Upper lobe of right lung (tissue), 1 donor: ENCODE measurements at places on chromosomes 3 and 15. TPM values are rescaled to one million over a fixed set of nuclear protein-coding genes. Genes with fewer than 3 reads are reported as not detected.

DNA sequence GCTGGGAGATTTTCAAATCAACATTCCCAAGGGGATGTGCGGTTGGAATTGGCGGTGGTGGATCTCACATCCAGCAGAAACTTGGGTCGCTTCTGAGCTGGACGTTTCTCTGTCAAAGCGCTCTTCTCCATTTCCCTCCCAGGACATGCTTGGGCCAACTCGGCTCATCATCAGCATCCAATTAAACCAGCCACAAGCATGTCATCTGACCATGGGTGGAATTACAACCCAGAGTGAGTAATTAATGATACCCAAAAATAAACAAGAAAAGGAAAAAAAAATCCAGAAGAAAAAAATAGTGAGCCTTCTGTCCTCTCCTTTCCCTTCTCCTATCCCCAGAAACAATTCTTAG, 111.2 kb downstream of the XXYLT1 start:
- H3K36me3 ChIP-seq: no peaks in the 10 kb centered on the region
- H3K4me1 ChIP-seq: peaks cover 52% of the 10 kb centered on the region
- H3K27me3 ChIP-seq: no peaks in the 10 kb centered on the region
- H3K4me3 ChIP-seq: no peak overlapping the region
- peak overlapping the region; percentile 78 for H3K27ac ChIP-seq

- H3K4me1 ChIP-seq: no peaks in the 10 kb centered on the region
- peaks cover 34% of the 10 kb centered on the region for H3K36me3 ChIP-seq
- H3K27ac ChIP-seq: no peak overlapping the region
- H3K4me3 ChIP-seq: no peak overlapping the region
- H3K27me3 ChIP-seq: no peaks in the 10 kb centered on the region
Observed at GRCh38 chr3:197125636-197126035, 96.0 kb upstream of the MELTF start.

DNA sequence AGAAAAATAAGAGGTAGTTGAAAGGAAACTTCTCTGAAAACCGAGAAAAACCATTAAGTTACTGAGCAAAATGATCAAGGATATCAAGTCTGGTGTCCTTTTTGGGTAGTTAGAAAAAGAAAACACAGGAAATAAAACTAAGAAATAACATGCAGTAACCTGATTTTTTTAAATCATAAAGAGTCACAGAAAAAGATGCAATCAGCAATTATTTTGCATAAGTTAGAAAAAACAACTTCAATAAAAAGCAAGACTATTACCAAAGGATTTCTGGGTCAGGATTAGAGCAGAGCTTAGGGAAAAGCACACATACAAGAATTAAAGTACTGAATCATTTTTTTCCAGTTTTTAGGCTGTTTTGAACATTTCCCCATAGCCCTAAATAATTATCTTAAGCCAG, 28.5 kb upstream of the ANO10 start:
- H3K4me1 ChIP-seq: no peaks in the 10 kb centered on the region
- no peak overlapping the region for H3K27ac ChIP-seq
- H3K4me3 ChIP-seq: no peak overlapping the region
- no peaks in the 10 kb centered on the region for H3K36me3 ChIP-seq
- no peak for DNase-seq
- H3K27me3 ChIP-seq: no peaks in the 10 kb centered on the region

DNA sequence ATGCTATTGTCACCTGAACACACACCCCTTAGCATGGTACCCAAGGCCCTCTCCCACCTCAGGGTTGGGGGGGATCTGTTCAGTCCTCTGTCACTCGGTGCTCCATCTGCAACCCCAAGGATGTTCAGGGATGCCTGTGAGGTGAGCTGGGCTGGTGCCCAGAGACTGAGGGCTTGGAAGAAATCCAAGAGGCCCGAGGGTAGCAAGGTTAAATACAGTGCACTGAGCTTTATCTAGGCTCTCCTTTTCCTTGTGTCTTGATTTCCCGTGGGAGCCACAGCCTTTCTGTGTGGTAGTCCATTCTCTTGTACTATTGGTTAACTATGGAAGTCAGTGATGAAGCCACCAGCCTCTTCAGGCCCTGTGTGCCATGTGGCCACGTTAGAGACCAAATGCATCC, 18.7 kb upstream of the WNT5A start:
- no peaks in the 10 kb centered on the region for H3K4me1 ChIP-seq
- no peaks in the 10 kb centered on the region for H3K27me3 ChIP-seq
- H3K36me3 ChIP-seq: no peaks in the 10 kb centered on the region
- DNase-seq: no peak
- no peak overlapping the region for H3K27ac ChIP-seq

GRCh38 chr15:71391421-71392088, 276.3 kb downstream of the THSD4 start:
- no peaks in the 10 kb centered on the region for H3K36me3 ChIP-seq
- H3K27ac ChIP-seq: no peak overlapping the region
- no peaks in the 10 kb centered on the region for H3K27me3 ChIP-seq
- peaks cover 20% of the 10 kb centered on the region for H3K4me1 ChIP-seq

DNA sequence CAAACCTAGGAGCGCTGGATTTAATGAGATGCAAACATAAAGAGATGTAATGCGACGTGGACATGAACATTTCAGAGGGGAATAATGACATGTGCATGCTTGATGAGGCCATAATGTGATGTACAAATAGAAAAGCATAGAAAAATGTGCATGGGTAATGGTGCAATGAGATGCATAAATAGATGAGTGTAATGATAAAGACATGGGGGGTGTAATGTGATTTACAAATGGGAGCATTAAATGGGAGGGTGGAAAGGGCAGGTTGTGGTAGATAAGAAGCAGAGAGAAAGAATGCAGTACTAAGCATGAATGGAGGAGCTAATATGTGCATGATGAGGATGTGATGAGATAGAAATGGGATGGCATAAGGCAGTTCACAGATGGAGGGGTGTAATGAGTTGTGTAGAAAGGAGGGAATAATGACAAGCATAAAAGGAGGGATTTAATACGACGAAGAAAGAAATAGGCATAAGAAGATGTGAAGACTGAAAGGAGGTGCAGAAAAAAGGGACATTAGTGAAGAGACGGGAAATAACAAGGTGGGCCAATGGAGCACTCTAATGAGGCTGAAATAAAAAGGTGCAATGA, 137.5 kb upstream of the CCNL1 start:
- DNase-seq: no peak
- no peak overlapping the region for H3K27ac ChIP-seq
- no peaks in the 10 kb centered on the region for H3K36me3 ChIP-seq
- no peaks in the 10 kb centered on the region for H3K27me3 ChIP-seq

- H3K4me3 ChIP-seq: no peak overlapping the region
- DNase-seq: no peak
- H3K36me3 ChIP-seq: no peaks in the 10 kb centered on the region
- H3K4me1 ChIP-seq: peaks cover 22% of the 10 kb centered on the region
- H3K27ac ChIP-seq: peak overlapping the region; percentile 33
- no peaks in the 10 kb centered on the region for H3K27me3 ChIP-seq
Observed at GRCh38 chr3:16055606-16056211, 118.8 kb upstream of the GALNT15 start.

DNA sequence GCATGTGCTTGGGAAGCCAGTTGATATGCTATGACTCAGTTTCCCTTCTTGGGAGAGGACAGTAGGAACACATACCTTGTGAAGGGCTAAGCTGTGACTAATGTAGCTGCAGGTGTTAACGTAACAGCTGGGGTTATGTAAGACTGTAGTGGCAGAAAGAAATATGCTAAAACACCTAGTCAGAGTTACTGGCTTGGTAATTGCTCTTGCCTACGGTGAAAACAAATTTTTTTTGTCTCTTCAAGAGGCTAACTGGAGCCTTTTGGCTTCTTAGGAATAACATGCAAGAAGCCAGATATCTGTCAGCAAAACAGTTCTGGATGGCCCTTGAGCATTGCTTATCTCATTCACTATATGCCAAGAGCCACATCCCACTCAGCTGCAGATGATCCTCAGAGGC, 1.4 kb downstream of the MAPKBP1 start:
- peak overlapping the region; percentile 64 for H3K4me3 ChIP-seq
- no peak overlapping the region for H3K27ac ChIP-seq
- no peaks in the 10 kb centered on the region for H3K27me3 ChIP-seq
- peaks cover 41% of the 10 kb centered on the region for H3K4me1 ChIP-seq
- DNase-seq: no peak

DNA sequence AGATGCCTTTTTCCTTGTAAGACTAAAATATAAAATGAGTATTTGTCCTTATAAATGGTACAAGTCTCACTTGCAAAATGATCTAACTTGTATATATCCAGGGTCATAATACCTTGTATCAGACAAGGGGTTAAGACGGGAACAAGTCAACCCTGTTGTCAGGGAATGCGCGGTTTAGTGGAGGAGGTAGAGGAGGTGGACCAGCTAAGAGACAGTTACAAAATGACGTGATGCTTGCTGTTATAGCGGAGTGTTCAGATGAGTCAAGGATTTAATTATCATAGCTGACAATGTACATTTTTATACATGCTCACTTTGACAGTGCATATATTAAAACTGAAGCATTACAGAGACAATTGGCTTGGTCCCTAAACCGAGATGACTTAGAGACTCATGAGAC, 26.8 kb upstream of the KLHL25 start:
- H3K27me3 ChIP-seq: no peaks in the 10 kb centered on the region
- no peak for DNase-seq
- H3K4me1 ChIP-seq: no peaks in the 10 kb centered on the region
- no peaks in the 10 kb centered on the region for H3K36me3 ChIP-seq
- no peak overlapping the region for H3K4me3 ChIP-seq

DNA sequence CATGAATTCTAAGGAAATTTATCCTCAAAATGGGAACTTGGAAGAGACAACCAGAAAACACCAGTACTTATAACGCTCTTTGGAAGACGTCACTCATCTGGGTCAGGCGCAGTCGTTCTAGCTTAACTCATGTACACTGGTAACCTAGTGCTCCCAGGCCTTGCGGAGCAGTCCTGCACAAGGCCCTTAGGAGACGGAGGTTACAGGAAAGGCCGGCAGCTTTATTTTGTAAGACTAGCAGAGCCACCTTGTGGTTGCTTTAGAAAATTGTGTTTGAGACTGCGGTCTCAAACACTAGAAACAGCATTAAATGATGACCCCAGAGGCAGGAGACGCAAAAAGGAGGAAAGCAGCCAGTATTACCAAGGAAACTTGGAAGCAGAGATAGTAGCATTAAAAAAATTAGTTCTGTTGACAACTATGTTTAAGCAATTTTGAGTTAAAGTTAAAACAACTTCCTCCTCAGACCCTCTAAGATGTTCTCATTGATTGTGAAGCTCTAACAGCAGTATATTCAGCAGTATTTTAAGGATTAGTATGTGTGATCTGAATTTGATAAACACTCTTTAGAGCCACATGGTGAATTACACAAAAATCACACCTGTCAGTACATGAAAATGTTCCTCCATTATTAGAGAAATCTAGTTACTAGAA, 141.9 kb upstream of the C2CD4B start:
- H3K4me1 ChIP-seq: no peaks in the 10 kb centered on the region

Gene HDGFL3
- total RNA-seq: 40.3 TPM

DNA sequence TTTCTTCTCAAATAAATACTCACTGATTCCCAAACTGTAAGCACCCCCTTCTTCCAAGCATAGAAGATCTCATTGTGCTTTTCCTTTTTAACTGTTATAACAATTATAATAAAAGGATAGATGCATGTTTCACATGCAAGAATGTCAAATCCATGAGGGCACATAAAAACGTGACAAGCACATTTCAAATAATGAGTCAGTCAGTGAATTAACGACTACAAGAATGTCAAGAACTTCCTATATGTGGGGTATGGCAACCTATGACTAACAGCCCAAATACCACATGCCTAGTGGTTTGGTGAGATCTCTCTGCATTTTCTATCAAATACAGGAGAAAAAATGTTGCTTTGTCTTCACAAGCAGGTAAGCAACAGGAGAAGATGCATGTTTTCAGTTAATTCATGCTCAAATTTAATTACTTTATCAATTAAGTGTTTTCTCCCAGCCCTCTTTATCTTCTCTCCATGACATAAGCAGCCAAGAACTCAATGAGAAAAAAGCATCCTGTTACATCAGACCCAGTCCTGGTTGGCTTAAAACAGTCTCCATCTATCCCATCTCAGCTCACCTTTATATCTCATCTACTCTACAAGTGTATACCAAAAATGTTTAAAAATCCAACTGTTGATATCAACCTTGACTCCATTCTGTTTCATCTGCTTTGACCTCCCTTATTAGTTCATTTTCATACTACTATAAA, 181.5 kb upstream of the LMCD1 start:
- H3K4me1 ChIP-seq: no peaks in the 10 kb centered on the region
- no peak overlapping the region for H3K4me3 ChIP-seq
- H3K27me3 ChIP-seq: no peaks in the 10 kb centered on the region
- no peaks in the 10 kb centered on the region for H3K36me3 ChIP-seq
- no peak overlapping the region for H3K27ac ChIP-seq
